ENCODE measurements at places on chromosomes 2 and 18.

- peak; percentile 23 for DNase-seq
Observed at GRCh38 chr2:186737732-186738508, 44.1 kb downstream of the FAM171B start.

DNA sequence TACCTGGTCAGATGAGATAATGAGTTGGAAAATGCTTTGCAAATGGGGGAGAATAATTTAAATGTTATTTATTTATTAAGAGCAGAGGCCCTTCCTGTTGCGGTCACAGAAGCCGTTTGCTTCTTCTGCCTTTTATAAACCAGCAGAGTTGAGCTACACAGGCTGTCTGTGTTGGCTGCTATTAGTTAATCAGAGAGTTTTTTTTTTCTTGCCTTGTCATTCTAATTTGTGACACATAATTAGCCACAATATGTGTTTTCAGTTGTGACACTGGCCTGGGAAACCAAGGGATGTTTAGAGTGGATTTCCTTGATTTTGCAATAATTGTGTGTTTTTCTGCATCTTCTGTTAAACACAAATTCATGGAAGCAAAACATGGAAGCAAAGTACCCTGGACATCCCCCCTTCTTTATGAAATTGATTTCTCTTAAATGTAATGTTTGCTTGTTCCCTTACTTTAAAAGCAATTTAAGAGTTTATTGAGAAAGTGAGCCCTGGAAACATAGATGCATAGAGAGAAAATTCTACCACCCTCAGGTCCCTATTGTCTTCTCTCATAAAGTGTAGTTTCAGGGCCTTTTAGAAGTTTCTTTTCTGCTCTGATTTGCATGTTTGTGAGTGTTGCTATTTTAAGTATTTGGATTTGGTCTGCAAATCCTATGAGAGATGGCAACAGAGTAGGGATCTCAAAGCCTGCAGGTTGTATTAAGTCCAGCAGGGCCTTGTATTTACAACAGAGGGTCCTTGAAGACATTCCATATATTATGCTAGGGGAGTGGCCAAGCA lies 22.8 kb upstream of the IL37 start:
- DNase-seq: peak; percentile 27

- DNase-seq: no peak
Observed at GRCh38 chr2:119674711-119675500, 4.1 kb upstream of the TMEM177 start.

GRCh38 chr18:2324459-2324858 lies 246.8 kb downstream of the METTL4 start:
- no peak for DNase-seq

DNA sequence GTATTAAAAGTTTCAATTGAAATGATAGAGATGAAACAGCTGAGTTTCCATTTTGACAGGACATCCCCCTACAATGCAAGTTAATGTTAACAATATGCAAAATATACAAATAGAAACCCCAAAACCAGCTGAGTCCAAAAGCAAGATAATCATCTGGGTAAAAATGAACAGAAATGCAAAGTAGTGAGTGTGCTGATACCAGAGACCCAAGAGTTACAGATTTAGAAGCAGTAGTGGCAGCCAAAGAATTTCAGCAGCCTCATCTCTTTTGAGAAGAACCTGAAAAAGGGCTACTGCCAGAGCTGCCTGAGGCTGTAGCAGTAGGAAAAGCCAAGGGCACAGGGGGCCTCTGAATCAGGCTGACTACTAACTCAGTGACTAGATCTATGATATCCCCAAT lies 82.6 kb downstream of the THADA start:
- DNase-seq: no peak

- DNase-seq: no peak
Observed at GRCh38 chr2:174753038-174753633, 11.1 kb downstream of the CHRNA1 start.

DNA sequence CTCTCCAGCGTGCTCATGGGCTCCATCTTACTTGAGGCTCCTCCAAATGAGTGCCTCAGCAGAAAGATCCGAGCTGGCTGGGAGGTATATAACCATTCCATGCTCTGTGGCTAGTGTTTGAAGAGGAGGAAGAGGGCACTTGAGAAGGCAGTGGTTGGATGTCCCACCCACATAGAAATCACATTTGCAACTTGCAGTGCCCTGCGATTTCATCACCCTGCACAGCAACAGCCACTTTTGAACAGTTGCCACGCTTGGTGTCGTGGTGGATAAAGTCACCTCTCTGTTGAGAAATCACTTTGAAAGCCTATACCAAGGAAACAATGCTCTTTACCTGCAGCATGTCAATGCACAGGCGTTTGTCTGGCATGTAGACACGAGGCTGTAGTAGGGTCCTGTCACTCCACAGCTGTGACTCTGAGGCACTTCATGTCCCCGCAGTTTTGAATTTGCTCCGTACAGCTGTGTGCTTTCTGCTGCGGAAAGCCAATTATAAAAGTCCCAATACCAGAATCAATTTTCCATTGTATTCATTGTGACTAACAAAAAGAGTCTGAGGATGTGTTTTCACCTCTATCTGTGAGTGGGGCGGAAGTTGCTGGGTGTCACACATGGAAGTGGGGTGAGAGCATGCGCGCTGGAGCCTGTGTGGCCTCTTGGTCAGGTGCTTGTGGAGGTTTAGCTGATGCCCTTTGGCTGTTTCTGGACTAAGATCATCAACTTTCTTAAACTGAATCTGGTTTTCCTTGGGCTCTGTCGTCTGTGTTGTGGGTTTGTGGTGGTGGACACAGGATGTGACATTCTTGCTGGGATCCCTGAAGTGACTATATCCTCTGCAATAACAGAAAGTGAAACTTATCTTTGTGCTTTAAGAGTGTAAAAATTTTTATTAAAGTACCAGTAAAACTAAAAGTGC lies 2.8 kb downstream of the CNDP2 start:
- DNase-seq: peak; percentile 83

- no peak for DNase-seq
Observed at GRCh38 chr2:98702127-98702802, 28.7 kb downstream of the MGAT4A start.

GRCh38 chr2:30363406-30363805 lies 83.6 kb upstream of the LCLAT1 start:
- no peak for DNase-seq

GRCh38 chr2:126664234-126664633 lies 8.3 kb downstream of the GYPC start:
- DNase-seq: no peak

DNA sequence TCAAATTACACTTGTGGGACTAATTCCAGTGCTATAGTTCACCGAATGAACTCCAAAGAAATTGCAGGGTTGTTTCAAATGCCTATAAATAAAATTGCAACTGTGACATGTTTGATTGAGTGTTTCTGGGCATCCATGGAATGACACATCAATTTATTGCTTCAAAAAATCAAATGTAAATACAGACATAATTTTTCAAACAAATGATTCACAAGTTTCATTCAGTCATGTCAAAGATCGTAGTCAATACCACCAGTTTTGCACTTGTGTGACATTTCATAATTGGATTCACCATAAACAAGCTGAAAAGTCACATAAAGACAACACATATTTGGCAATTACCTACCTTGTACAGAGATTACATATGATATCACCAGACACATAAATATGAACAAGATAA lies 350.8 kb downstream of the CDH2 start:
- DNase-seq: no peak

GRCh38 chr2:168935810-168936581 lies 34.9 kb downstream of the G6PC2 start:
- peak; percentile 82 for DNase-seq

DNA sequence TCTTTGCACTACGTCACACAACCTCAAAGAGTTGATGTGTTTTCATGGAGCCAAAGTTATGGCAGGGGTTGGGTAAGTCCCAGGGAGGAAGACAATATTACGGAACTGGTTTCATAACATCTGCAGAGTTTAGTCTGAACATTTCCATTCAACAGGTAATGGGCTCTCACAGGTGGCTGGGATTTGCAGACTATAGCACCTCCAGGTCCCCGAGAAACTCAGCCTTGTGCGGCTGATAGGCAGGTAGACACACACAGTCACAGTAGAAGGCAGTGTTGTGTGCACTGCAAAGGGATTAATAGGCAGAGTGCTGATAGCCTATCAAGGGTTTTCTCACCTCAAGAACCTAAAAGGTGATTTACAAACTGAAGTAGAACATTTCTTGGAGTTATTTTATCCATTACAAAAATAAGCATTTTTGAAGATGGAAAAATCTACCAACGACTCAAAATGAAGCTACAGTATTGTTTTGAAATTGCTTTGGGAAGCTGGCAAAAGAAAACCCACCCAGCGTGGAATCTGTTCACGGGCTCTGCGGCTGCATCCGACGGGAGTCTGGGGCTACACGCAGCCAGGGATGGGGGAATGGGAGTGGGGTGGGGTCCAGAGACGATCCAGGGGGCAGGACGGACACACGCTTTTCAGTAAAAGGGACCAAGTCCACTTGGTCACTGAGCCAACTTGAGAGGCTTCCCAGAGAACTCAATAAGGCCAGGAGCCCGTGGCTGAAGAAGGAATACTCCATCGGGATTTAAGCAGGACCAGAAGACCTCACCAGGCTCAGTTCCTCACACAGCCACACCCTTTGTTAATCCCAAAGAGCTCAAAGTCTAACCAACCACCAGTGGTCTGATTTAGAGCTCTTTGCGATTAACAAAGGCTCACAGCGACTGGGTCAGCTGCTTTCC lies 82.9 kb downstream of the CHRNA1 start:
- DNase-seq: no peak

GRCh38 chr2:150012986-150013385 lies 425.4 kb upstream of the MMADHC start:
- no peak for DNase-seq

GRCh38 chr2:112708968-112709367 lies 11.9 kb upstream of the NT5DC4 start:
- DNase-seq: no peak

GRCh38 chr2:14182227-14182946 lies 450.1 kb upstream of the LRATD1 start:
- DNase-seq: no peak

DNA sequence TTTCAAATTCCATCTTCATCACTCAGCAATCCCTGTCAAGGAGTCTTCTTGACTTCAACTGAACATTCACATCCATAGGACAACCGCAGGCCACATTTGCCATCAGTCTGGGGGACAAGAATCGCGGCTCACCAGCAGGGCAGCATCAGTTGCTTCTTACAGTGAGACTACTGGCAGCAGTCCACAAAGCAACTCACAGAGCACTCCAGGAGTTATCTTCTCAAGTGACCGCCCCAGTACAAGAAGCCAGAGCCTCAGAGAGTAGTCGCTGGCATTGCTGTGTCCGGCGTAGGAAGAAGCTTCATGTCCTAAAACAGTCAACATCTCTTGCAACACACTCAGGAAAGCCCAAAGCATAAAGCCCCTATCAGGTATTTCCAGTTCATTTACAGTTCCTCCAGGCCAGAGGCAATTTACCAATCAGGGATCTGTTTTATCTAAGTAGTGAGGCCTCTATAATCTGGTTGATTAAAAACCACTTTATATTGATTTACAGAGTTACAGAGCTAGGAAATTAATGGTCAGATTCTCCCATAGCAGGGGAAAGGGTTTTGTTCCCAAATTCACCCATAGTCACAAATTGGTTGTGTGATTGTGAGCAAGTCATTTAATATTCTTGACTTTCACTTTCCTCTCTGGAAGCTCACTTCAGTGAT lies 177.3 kb downstream of the NBAS start:
- DNase-seq: no peak

DNA sequence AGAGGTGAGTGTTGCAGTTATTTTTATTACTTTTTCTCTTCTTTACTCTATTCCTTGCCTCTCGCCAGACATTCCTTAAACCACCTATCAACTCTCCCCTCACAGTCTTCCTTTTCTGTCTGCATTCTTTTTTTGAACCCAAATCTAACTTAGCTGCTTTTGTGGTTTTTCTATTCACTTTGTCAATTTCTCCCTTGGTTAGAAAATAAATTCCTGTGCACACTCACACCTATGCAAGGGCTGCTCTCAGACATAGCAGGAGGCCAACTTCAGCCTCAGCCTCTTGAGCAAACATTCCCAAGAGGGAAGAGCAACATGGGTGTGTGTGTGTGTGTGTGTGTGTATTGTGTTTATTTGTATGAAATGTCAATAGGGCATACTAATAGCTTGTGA lies 808.6 kb downstream of the RNF144A start:
- no peak for DNase-seq

GRCh38 chr2:144835634-144836350 lies 315.9 kb upstream of the ZEB2 start:
- no peak for DNase-seq

GRCh38 chr2:22485486-22485885 lies 899.5 kb upstream of the KLHL29 start:
- DNase-seq: no peak

DNA sequence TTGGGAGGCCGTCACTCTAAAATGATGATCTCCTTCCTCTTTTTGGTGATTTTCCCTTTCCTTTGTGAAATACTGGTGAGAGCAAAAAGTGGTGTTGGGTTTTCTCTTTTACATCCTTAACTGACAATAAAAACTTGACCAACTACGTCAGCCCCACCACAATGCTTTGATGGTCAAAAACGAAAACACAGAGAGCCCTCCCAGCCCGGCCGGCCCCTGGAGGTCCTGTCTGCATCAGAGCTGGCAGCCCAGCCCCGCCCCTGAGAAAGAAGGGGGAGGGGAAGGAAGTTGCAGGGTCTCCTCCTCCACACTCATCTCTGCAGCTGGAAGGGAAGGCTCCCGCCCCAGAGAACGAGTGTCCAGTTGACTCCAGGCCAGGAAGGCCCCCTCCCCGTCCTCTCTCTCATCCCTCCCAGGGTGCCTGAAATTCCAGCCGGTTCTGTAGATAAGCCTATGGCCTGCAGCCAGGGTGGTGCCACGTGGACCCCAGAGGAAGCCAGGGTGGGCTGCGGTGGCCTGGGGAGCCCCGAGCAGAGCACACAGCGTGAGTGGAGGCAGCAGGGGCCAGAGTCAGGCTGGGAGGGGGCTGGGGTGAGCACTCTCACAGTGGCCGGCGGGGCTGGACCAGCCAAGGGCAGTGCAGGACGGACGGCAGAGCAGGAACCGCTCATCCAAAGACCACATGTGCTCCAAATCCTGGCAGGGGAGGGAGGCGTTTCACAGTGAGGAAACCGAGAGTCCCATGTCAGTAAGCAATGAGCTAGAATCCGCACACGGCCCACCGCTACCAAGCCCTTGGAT lies 19.8 kb downstream of the BIN1 start:
- DNase-seq: peak; percentile 88

GRCh38 chr18:70455731-70456130 lies 166.9 kb downstream of the SOCS6 start:
- DNase-seq: no peak

GRCh38 chr2:42959234-42960001 lies 167.0 kb upstream of the HAAO start:
- DNase-seq: no peak

GRCh38 chr2:177353187-177353478 lies 39.4 kb upstream of the AGPS start:
- DNase-seq: no peak

- DNase-seq: no peak
Observed at GRCh38 chr2:42167458-42167857, 1.7 kb upstream of the EML4 start.
